Stimulated activated CD4-positive, alpha-beta T cell treated with anti-CD3 and anti-CD28 coated beads, TNF-alpha, amount 100 ng/mL, for 1 hour (primary cell): ENCODE measurements at places on chromosomes 6 and 20.

GRCh38 chr6:166402582-166403277, 20.0 kb upstream of the MPC1 start:
- no peak for DNase-seq

GRCh38 chr6:98831057-98831958, 3.1 kb upstream of the POU3F2 start:
- DNase-seq: no peak

- DNase-seq: no peak
Measured at GRCh38 chr20:61524951-61525666, 273.0 kb downstream of the CDH4 start.

DNA sequence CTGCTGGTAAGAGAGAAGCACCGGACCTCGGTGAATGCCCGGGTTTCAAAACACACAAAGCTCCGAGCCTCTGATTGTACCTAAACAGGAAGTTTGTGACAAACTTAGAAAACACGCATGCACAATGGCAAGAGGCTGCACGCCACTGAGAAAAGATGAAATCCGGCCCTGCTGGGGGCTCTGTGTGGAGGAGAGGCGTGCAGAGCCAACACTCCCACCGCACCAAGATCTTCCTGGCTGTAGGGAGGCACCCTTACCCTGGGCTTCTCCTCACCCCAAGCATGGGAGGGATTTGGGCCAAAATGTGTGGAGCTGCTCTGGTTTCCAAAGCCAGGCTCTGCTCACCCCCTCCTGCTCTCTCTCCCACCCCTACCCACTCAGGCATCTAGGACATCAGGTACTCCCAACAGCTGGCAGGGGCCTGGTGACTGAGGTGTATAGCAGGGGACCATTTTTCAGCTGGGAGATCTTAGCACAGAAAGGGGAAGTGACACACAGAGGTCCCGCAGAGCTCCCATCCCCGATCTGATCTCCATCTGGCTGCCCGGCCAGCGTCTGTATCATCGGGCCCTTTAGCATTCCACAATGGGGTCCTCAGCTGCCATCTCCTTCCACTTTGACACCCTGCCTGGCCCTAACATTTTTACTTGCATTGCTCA, 84.2 kb downstream of the TRERF1 start:
- DNase-seq: no peak

- DNase-seq: no peak
Measured at GRCh38 chr6:114158838-114159694, 183.8 kb downstream of the HS3ST5 start.

DNA sequence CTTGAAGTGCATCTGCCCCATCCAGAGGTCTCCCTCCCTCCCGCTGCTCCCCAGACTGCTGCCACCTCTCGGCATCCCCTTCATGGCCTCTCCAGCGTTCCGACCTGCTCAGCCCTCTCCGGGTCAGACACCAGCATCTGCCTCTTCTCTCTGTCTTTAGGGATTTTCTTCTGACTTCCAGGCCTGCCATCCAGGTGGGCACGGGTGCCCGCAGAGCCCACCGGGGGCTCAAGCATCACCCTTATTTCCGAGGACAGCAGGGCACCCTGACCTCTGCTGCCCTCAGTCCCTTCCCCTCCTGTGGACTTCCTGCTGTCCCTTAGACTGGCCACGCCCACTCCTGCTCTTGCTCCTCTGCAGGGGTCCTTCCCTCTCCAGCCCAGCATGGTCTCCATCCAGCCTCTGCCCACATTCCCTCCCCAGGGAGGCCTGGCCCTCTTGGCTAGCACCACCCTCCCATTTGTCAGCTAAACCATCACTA, 3.3 kb downstream of the NPEPL1 start:
- DNase-seq: no peak

DNA sequence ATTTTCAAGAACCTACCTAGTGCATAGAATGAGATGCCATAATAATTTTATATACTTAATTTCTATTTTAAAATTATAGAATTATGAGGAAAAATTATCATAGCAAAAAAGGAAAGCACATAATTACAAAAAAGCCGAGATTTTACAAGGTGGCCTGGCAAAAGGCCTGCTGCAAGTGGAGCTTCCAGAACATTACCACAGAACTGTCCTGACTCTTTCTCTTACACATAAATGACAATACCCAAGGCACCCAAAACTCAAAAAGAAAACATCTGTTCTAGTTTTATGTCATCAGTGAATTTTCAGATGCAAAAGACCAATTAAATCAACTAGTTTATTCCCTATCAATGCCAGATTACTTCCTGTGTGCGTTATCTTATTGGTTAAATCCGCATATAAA, 74.2 kb downstream of the FILIP1 start:
- no peak for DNase-seq

GRCh38 chr6:43211955-43212354, 17.3 kb downstream of the DNPH1 start:
- DNase-seq: no peak

DNA sequence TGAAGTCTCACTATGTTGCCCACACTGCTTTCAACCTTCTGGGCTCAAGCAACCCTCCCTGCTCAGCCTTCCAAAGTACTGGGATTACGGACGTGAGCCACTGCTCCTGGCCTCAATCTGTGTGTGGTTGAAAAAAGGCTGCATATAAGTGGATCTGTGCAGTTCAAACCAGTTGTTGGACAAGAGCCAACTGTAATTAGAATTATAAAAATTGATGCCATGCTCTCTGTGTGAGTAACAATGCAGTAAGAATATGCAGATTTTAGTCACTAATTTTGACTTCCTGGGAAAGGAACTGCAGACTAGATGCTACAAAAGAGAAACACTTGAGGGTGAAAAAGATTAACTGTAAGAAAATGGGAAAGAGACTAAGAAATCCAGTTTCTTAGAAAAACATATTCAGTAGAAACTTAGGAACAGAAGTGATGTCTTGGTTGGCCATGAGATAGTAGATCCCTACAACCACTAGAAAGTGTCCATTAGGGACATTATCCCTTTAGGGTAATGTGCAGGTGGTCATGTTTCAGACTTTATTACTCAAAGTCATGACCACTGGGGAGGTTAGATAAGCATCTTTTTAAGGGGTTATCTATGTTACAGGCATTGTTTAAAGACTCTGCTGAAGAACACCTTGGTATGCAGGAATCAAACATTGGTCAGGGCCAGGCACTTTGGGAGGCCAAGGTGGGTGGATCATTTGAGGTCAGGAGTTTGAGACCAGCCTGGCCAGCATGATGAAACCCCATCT, 26.3 kb downstream of the ITCH start:
- no peak for DNase-seq

DNA sequence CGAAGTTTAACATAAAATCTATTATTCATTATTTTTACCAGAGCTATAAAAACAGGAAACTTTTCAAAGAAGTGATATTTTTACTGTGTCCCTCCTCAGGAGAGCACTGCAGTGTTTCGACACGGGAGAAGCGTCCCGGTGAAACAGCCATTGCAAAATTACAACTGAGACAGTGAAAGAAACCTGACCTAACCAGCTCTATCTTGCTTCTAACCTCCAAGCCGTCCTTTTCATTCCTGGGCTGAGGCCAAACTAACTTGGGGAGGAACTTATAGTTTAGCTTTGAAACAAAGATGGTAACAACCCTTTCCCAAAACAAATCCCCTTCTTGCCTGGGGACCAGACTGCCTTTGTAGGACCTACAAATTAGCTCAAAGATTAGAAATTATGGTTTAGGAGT, 79.2 kb downstream of the WDR27 start:
- no peak for DNase-seq

GRCh38 chr6:156507106-156507505, 270.1 kb upstream of the ARID1B start:
- no peak for DNase-seq
